ENCODE measurements at places on chromosomes 11 and 22.

DNA sequence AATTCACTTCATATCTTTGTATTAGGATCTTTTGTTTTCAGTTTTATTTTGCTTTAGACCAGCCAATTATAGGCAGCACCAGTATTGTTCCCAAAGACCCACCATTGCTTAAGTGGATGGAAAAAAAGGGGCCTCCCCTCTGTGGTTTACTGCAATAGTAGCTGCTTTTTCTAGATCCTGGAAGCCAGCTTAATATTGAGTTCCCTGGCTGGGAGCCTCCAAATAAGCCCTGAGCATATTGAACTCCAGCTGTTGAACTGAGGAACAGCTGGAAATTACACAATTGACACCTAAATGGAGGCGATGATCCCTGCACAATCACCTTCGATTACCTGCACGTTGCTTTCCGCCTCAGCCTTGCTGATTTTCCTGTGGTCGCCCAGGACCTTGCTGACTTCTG lies 576.0 kb downstream of the SOX6 start:
- peak; percentile 81 for DNase-seq

DNA sequence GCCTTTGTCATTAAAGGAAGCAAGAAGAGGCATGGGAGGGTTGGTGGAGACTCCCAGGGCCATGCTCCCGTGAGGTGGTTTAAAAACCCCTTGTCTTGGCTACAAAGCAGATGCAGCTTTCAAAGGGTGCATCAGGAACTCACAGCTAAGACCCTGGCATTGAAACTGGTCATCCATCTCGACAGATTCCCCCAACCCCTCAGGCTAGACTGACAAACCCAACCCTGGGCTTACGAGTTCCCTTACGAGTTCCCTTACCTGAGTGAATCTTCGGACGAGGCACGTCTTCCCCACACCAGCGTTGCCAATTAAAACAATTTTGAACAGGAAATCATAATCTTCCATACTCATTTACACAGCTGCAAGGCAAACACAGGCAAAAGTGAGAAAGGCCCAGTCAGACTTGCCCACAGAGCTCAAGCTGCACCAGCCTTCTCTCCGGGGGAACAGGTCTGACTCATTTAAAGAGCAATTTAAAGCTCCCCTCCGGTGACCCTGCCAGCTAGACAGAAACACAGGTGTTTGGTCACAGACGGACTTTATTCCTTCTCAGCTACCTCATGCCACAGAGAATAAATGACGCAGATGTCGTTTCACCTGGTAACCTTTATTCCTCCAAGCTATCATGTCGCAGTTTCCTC lies 74.6 kb downstream of the RAB30 start:
- peak; percentile 34 for DNase-seq

DNA sequence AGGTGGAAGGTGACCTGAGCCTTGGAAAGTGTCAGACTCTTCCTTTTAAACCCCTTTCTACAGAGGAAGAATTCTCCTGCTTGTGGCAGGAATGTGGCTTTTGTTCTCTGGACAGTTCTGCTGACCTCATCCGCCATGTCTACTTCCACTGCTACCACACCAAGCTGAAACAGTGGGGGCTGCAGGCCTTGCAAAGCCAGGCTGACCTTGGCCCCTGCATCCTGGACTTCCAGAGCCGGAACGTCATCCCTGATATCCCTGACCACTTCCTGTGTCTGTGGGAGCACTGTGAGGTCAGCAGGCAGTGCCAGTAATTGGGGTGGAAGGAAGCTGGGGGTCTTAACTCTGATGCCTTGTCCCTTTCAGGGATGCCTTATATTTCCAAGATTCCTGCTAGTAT lies 9.3 kb downstream of the HINFP start:
- DNase-seq = no peak

DNA sequence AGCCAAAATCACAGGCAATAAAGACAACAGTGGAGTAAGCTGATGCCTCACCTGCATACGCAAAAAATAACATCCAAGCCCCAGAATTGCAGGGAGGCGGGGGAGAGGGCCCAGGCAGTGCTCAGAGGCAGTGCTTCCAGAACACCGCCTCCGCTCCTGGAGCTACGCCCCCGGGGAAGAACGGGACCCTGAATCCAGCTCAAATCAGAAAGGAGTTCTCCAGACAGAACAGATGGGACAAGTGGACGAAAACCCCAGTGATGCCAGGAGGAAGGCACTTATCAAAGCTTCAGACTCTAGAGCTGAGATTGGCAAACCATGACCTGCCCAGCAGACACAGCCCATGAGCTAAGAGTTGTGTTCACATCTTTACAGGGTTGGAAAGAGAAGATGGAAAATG lies 683.9 kb downstream of the TBC1D22A start:
- DNase-seq = no peak

- no peak for DNase-seq
Observed at GRCh38 chr11:66339162-66339675, 3.0 kb upstream of the RIN1 start.

DNA sequence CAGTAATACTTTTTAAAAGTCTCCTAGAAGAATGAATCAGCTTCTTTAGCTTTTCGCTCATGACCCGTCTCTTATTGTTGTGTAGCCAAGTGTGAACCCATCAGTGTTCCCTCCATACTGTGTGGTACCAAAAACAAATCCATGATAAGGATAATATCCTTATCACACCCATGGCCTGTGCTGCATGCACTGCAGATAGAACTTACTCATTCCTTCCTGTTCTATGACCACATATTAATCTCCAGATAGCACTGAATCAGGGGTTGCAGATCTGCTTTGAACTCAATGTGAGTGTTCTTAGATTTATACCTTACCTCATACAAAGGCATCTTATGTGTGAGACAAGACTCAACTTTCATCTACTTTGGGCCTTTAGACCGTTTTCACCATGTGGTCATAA lies 373.4 kb downstream of the JRKL start:
- no peak for DNase-seq

DNA sequence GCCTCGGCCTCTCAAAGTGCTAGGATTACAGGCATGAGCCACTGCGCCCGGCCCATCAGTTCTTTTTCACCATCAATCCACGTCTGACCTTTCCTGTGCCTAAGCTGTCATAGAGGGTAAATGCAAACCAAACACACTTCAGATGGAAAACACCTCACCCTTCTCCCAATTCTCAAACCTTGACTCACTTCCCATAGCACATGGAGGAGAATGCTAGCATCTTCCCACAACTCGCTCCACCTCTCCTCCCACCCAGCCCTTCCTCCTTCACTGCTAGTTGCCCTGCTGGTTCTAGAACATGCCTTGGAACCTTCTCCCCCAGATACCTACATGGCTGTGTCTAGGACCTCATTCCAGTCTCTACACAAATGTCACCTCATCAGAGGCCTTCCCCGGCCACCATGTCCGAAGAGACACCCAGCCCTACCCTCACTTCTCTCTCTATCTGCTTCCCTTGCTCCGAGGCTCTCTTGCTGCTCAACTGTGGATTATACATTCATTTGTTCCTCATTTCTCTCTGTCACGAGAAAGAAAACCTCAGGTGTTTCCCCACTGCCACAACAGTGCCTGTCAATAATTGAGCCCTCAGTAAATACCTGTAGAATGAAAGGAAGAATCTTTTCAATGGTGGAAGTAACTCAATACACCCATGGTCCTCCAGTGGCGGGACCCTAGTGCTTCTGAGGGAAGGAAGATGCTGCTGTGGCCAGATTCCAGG lies 21.3 kb upstream of the NCF4 start:
- no peak for DNase-seq

- peak; percentile 44 for DNase-seq
Observed at GRCh38 chr22:28097627-28098026, 178.6 kb upstream of the PITPNB start.

- DNase-seq = peak; percentile 78
Observed at GRCh38 chr22:25745341-25746011, 3.5 kb downstream of the MYO18B start.

- DNase-seq = peak; percentile 69
Observed at GRCh38 chr11:78349624-78350023, 68.0 kb downstream of the GAB2 start.

- no peak for DNase-seq
Observed at GRCh38 chr22:31892080-31892433, 52.3 kb upstream of the YWHAH start.

GRCh38 chr22:50530877-50531545 lies 1.2 kb upstream of the TYMP start:
- peak; percentile 72 for DNase-seq

DNA sequence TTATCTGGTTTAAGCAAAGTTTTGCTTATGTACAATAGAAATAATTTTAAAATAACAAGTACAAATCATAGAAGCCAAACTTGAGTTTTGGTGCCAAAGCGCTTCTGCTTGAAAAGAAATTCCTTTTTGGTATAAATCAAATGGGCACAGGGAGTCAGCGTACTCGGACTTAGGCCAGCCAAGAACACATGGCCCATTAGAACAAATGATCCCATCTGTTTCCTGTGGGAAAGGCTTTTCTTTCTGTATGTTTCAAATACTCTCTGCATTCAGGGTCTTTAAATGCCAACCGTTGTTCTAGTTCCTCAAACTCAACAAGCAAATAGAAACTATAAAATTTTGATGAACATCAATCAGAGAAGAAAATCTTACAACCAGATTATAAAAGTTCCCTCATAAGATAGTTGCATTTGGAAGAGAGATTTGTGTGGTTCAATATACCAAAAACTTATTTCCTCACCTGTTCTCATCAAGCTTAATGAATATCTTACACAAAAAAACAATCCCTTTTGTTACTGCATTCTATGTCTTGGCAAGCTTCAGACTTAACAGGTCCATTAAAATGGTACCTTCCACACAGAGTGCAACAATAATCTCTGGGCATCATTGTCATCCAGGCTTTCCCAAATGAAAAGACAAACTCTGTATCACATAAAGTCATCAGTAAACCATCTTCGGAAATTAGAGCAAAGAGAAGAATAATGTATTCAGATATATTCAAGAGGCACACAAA lies 739.8 kb upstream of the API5 start:
- no peak for DNase-seq

GRCh38 chr11:131710511-131710910 lies 340.1 kb downstream of the NTM start:
- DNase-seq = no peak

- no peak for DNase-seq
Observed at GRCh38 chr11:14577292-14577691, 57.1 kb upstream of the PSMA1 start.

Data from tongue (tissue), 3 donors.